Calu3 (cell line): ENCODE measurements at places on chromosomes 4 and X. TPM values are rescaled to one million over a fixed set of nuclear protein-coding genes. Genes with fewer than 3 reads are reported as not detected.

Gene ARHGAP4
- total RNA-seq: 2.6 and 3.8 TPM in 2 replicates

Gene BMP3
- 0.10 and 0.17 TPM in 2 replicates for total RNA-seq

Gene MAGED4B
- total RNA-seq: 8.7 and 13.6 TPM in 2 replicates

Gene OTUD6A
- total RNA-seq: not detected in 2 replicates

Gene SMR3B
- total RNA-seq: not detected in 2 replicates

Gene AKAP4
- total RNA-seq: not detected in 2 replicates

Gene DDIT4L
- total RNA-seq: 0.57 and 1.2 TPM in 2 replicates

Gene CD99L2
- 21.1 and 21.9 TPM in 2 replicates for total RNA-seq

Gene DAPP1
- 25.9 and 30.6 TPM in 2 replicates for total RNA-seq
